ENCODE measurements at places on chromosomes 2 and 18.

DNA sequence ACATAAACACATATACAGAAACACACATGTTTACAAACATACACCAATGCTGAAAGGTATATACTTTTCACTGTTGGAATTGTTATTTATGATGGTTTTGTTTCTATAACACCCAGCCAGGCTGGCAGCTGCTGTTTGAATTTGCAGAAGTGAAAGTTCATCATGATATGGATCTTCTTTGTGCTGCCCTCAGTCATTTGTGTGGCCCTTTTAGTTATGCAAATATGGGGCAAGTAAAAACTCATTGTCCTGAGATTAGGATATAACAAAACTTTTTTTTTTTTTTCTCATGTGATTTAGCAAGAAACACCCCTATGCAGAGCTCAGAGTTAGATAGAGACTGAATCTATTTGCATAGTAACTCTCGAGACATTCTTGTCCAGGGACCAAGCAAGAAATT lies 714.1 kb downstream of the KCNJ3 start:
- no peak for DNase-seq

- no peak for DNase-seq
Observed at GRCh38 chr2:30978854-30979253, 159.4 kb downstream of the GALNT14 start.

DNA sequence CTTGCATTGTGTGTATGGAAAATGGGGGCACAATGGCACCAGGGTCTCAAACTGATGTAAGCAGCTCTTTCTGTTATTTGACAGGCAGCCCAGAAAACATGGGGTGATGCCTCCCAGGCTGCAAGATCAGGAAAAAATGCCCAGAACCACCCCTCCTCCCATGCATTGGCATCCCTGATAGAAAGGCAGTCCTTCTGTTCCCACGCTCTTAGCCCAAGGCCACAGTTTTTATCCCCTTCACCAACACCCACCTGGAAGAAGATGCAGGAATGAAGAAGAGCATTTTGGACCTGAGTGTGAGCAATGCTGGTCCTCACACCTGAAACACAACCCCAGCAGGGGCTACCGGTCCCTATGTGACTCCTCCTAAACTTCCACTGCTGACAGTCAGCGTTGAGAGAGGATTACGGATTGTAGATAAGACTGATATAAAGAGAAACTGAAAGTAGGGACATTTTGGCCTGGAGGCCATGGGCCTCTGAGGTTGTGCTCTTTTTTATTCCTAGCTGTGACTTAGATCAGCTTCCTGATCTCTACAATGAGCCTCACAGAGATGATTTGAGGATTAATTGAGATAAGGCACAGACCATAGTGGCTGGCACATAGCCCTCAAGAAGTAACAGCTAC lies 386.0 kb upstream of the ATP5MC3 start:
- DNase-seq = no peak

GRCh38 chr2:216936954-216937357 lies 77.1 kb upstream of the TNP1 start:
- DNase-seq = no peak

GRCh38 chr2:48588745-48589144 lies 28.9 kb upstream of the GTF2A1L start:
- DNase-seq = no peak

- no peak for DNase-seq
Observed at GRCh38 chr18:22171258-22172119, 2.1 kb downstream of the GATA6 start.

GRCh38 chr18:27860011-27860410 lies 316.9 kb downstream of the CDH2 start:
- DNase-seq = no peak

All from naive thymus-derived CD4-positive, alpha-beta T cell (primary cell).